ENCODE measurements at places on chromosomes 3 and 15.

DNA sequence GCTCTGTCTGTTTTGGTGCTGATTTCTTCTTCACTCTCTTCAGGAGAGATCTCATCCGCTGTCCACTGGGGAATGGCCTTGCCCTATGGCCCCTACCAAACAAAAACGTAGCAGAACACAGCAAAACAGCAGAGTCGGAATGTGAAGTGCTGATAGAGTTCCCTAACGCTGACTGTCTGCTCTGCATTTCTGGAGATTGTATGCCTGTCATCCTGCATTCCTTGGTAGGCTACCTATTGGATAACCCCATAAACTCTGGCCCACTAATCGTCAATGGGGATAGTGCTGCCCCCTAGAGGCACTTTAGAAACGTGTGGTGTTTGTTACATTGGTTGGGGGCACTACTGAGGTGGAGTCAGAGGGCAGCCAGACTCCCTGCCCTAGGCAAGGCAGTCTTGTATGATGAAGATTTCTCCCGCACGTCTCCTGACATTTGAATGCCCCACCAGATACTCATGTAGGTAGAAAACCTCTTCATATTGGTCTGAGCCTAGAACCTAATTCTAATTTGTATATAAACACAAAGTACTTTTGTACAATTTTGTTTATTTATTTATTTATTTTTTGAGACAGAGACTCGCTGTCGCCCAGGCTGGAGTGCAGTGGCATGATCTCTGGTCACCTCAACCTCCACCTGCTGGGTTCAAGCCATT is 15.6 kb upstream of the MAGEF1 start:
- ATAC-seq, result peak; percentile 46

GRCh38 chr15:75452364-75452864 is 924 bp upstream of the SIN3A start:
- ATAC-seq, result peak; percentile 6

- no peak for ATAC-seq
Measured at GRCh38 chr3:4158329-4158728, 144.8 kb upstream of the SETMAR start.

- no peak for ATAC-seq
Measured at GRCh38 chr3:153749070-153749610, 372.1 kb upstream of the ARHGEF26 start.

GRCh38 chr3:134463676-134464063 is 22.1 kb downstream of the ANAPC13 start:
- no peak for ATAC-seq

DNA sequence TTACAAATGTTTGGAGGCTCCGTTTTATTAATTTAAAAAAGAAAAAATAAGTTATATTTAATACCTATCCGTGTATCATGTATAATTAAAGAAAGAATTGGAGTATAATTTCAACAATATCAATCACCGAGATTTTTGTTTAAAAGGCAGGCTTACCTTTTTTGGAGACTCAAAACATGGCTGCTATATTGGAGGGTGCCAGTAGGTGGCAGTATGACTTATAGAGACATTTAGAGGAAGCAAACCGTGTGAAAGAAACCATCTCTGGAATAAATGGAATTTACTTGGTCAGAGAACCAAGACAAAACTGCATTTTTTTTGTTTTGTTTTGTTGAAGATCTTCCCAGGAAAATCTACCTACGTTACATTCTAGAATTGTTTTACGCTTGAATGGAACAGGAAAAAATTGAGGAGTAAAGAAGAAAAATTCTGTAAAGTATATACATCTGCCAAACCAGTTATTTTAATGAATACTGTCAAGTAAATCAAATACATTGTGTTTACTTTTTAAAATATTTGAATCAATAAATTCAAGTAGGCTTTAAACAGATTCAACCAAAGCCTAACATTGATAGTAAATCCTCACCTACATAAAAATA is 802.6 kb upstream of the ALCAM start:
- ATAC-seq, result no peak

DNA sequence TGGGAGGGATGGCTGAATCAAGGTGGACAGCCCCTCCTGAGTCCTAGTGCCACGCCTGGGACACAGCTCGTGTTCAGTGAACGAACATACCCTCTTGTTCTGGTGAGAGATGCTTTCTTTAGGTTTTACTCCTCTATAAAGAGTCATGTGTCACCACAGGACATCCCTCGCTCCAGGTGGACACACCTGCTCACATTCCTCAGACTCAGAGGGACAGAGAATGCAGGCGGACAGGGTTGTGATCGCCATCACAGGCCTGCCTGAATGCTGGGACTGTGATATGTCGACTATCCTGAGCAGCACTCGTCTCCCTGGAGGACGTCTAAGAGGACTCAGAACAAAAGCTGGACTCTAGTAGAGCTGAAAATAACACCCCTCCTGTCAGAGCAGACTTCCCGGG is 96.4 kb upstream of the SNRPA1 start:
- ATAC-seq, result no peak

- no peak for ATAC-seq
Measured at GRCh38 chr15:51270706-51271105, 67.7 kb downstream of the CYP19A1 start.

DNA sequence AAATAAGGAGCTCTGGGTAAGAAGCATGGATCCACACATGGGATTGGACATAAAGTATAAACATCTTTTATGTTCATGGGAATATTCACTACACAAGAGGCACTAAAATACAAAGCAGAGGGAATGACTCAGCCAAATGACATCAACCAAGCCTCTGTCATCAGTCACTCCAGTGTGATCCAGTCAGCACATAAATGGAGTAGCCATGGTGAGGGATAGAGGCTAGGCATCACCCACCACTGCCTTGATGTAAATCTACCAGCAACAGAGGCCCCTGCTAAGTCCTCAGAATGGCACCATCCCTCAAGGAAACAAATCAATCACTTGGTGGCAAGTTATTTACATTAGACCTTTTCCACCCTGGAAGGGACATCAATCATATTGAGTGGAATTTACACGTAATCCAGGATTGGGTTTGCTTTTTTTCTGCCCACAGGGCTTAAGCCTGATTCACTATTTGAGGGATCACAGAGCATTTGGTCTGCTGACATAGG is 27.2 kb downstream of the VEPH1 start:
- ATAC-seq, result no peak

GRCh38 chr15:96262549-96263489 is 67.7 kb upstream of the NR2F2 start:
- no peak for ATAC-seq

GRCh38 chr3:58325525-58325992 is 7.1 kb upstream of the PXK start:
- no peak for ATAC-seq

DNA sequence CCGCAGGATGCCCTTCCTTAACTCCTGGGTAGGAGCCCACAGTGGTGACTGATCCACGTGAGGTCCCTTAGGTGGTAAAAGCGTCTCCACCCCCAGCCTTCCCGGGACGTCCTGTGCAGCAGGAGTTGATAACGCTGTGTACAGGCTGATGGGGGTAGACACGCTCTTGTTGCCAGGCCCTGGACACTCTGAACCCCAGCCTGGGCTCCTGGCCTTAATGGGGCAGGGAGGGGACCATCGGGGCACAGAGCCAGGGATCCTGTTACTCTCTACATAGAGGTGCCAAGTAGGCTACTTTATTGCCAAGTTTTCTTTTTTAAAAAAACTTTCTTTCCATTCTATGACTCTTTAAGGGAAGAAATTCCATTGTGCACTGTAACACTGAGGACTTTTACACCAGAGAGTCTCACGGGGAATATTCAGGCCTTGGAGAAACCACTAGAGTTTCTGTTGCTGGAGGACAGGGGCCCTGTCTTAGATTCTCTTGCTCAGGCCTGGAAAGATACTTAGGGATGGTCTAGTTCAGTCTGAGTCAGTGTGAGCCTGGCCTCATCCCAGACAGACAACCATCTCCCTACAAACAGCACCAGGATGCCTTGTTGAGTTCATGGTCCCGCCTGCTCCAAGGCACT is 104.3 kb upstream of the RNU6-1 start:
- ATAC-seq, result no peak

GRCh38 chr3:127427666-127428065 is 139.8 kb upstream of the PRR20G start:
- no peak for ATAC-seq

DNA sequence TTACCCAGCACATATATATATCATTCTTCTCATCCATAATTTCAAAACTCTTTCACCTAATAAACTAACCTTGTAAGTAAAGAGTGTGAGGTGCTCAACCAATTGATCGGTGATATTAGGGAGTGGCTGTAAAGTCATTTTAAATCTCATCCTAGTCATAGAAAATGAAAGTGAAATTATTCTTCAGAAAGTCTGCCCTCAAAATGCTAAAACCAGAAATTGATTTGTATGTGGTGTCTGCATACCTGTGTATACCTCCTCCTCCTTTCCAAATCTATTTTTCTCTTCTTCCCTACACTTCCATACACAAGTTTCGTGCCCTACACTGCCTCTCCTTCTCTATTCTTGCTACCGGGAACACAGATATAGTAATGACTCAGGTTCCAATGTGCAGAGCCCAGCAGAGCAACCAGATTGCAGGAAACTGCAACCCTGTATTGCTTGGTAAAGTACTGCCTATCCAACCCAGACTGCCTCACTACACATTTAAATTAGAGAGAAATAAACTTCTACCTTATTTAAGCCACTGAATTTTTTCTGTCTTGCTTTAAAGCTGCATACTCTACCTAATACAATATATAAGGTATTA is 7.4 kb upstream of the TBC1D5 start:
- peak; percentile 41 for ATAC-seq

DNA sequence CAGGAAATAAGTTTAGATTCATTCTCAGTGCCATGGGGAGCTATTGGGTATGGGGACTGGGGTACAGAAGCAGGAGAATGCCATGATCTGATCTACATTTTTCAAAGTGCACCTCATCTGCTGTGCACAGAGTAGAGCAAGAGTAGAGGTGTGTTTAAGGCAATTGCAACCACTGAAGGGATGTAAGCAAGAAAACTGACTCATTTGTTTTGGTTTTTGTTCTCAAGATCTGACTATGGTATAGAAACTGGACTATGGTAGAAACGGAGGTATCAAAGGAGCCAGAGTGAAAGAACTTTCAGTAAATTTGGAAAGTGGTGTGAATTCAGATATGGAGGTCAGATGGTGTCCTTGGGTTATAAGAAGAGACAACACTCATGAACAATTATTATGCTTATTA is 86.2 kb upstream of the CMSS1 start:
- ATAC-seq, result no peak

GRCh38 chr3:67858492-67858891 is 204.1 kb upstream of the SUCLG2 start:
- no peak for ATAC-seq

- no peak for ATAC-seq
Measured at GRCh38 chr15:72070817-72071447, 47.0 kb downstream of the MYO9A start.

DNA sequence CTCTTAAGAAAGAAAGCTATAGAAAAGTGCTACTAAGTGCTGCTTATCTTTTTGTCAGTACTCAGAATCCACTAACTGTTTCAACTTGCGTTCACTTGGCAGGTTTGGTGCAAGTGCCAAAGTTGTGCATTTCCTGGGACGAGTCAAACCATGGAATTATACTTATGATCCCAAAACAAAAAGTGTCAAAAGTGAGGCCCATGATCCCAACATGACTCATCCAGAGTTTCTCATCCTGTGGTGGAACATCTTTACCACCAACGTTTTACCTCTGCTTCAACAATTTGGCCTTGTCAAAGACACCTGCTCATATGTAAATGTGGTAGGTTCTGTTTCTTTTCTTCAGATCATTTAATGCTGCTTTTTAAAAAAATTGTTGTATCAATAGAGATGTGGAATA is 32.6 kb downstream of the GYG1 start:
- no peak for ATAC-seq

DNA sequence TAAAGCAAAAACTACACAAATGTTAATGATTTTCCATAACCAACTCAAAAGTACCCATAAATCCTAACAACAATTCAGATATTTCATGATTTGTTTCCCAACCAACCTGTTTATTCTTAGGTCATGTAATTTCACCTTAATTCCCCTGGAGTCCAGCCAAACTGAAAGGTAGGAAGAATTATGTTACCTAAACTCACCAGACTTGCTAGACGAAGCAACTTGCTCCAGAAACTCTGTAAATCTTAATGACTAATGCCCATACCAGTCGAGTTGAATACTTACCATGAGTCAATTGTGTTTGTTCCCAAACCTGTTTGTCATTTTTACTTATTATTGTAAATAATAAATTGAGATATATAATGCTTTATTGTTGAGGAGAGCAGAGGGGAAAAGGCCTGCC is 1030.0 kb downstream of the TBL1XR1 start:
- no peak for ATAC-seq

DNA sequence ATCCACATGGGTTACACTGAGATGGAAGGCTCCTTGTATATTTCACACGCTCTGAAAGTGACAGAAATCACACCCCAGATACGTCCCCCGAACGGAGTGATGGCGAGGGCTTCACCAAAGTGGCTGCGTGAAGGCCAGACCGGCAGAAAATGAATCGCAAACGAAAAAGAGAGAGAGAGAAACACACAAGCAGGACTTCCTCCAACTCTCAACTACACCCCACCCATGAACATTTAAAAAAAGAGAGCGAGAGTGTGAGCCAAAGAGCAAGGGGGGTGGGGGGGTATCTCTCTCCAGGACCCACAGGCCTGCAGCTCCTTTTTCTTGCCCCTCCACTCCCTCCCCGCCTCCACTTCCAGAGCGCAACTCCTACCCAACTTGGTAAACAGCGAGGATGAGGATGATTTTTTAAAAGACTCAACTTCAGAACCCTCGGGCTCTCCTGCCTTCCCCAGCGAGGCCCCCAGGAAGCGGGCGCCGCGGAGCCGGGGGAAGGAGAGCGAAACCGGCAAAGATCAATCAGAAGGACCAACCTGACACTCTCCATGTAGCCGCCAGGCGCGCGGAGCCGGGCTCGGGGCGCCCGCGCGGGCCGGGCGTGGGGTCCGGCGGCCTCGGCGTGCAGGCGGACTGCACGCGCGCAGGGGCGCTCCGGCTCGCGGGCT is 519.1 kb downstream of the FOXP1 start:
- ATAC-seq, result peak; percentile 6

- ATAC-seq, result peak; percentile 71
Measured at GRCh38 chr15:41490355-41490754, 3.3 kb upstream of the ITPKA start.

Measured in activated CD4-positive, CD25-positive, alpha-beta regulatory T cell treated with anti-CD3 and anti-CD28 coated beads, Interleukin-2, amount 50 U/mL, for 24 hours (primary cell).